ENCODE measurements at places on chromosomes 6 and 20.

GRCh38 chr20:32675223-32675975, 1.7 kb upstream of the C20orf203 start:
- no peak for DNase-seq

DNA sequence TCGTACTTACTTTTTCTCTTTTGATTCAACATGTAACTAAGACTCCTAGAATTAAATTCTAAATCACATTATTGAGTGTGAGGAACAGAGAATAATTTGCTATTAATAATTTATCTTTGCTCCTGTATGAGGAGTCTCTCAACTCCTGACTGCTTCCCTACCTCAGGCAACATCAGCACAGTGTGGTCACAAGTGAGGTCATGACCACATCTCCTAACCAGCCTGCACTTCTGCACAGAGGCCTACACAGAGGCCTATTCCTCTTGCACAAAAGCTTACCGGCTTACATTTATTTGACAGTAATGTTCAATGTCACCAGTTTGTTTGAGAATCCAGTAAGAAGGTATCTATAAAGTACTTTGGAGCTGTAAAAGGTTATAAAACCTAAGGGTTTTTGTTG, 637.4 kb upstream of the MARCKS start:
- DNase-seq = no peak

DNA sequence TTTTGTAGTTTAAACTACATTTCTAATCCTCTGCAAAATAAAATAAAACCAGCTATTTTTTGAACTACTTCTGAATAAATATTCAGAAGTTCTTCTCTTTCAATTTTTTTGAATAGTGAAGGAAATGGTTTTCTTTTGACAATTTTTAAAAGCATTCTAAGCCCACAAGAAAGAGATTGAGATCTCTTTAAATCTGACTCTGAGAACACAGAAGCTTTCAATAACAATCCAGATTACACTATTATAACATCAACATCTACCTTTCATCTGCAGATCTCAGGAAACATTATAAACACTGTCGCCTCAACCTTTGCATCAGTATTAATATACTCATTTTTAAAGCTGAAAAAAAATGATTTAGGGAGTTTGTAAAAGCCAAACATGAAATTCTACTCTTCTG, 247.5 kb upstream of the PREP start:
- DNase-seq = no peak

- no peak for DNase-seq
These were observed 100.2 kb downstream of the PERP start for GRCh38 chr6:138007014-138007472.
